ENCODE measurements at places on chromosomes 5 and 9.

GRCh38 chr5:141800617-141801016 is 77.6 kb downstream of the PCDH1 start:
- no peak for DNase-seq

DNA sequence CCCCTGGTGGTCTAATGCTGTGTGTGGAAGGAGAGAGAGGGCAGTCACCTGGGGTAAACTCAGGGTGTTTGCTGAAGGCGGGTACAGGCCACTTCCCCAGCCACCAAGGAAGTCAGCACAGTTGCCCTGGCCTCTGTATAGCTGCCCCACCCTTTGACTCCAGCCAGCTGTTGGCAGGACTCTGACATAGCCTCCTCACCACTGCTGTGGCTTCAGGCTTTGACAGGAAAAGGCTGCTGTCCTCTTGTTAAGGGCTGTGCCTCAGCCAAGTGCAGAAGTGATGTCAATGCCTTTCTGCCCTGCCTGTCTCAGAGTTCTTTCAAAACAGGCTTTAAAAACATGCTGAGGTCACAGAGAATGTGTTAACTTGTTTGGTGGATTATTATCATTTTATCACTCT is 487.2 kb upstream of the KLF4 start:
- DNase-seq = no peak

- DNase-seq = no peak
These were observed 1974.8 kb downstream of the EFNA5 start for GRCh38 chr5:105695941-105696340.

DNA sequence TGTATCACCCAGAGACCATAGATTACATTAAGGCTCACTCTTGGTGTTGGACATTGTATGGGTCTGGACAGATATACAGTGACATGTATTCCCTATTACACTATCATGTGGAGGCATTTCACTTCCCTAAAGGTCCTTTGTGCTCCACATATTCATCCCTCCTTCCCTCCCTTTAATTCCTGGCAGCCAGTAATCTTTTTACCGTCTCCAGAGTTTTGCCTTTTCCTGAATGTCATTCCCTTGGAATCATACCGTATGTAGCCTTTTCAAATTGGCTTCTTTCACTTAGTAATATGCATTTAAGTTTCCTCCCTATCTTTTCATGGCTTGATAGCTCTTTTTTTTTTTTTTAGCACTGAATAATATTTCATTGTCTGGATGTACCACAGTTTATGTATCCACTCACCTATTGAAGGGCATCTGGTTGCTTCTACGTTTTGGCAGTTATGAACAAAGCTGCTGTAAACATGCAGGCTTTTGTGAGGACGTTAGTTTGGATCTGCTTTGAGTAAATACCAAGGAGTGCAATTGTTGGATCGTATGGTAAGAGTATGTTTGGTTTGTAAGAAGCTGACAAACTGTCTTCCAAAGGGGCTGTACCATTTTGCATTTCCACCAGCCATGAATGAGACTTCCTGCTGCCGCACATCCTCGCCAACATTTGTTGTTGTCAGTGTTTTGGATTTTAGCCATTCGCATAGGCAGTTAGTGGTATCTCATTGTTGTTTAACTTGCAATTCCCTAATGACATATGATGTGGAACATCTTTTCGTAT is 122.1 kb upstream of the SMIM23 start:
- DNase-seq = no peak

GRCh38 chr5:60522292-60522905 is 177.6 kb downstream of the DEPDC1B start:
- no peak for DNase-seq

DNA sequence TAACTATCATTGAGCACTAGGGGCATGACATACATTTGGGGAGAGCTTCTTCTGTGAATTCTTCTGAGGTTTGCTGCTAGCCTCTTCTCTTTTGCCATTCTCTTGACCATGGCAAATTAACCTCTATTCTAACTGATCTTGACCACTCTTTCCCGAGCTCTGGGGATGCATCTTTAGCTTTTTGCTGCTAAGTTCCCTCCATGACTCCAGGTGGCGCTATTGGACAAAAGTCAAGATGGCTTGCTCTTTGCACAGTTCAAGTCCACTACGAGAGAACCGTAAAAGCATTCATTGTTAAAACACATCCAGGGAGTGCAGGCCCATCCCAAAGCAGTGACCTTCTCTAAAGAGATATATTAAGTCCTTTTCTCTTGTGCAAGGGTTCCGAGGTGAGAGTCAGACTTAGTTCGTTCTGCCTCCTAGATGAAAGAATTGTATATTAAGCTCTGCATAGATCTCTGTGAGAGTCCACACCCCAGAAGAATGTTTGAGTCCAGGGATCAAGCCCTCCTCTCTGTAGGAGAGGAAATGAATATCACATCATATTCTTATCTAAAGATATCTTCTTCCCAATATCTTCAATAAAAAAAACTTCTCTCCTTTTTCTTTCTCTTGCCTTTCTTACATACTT is 1152.9 kb upstream of the CDH6 start:
- peak; percentile 61 for DNase-seq

DNA sequence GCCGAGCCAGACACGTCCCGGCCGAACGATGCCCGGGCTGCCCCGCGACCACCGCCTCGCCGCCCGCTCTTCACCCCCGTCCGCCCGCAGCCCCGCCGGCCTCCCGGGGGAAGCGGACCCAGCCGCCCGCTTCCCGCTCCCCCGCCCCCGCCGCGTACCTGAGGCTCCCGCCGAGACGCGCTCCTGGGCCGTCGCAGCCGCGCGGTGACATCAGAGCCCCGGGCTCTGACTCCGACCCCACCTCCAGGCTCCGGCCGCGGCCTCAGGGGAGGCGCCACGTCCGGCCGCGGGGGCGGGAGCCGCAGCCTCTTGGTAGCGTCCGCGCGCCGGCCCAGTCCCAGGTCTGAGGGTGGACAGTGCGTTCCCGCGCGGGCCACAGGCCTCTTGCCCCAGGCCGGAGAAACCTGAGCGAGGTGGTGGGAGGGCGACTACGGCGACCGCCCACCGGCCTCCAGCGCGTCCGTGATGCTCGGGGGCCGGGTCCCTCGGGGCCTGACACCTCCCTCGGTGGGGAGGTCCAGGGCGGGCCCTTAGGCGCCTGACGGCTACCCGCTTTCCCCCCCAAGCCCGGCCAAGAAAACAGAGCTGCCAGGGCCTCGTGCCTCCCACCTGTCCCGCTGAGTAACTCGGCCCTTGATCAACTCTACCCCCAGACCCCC is at the start of gene SHROOM1:
Gene SHROOM1 (minus strand): TSS at position 212 of the 659 bp plus-strand sequence. CDS start 4,507 bp downstream, outside the sequence.
- DNase-seq = no peak

GRCh38 chr5:172633403-172633970 is 7.6 kb upstream of the NEURL1B start:
- DNase-seq = no peak

- DNase-seq = no peak
These were observed 83.0 kb downstream of the GRIA1 start for GRCh38 chr5:153573326-153574033.

- no peak for DNase-seq
These were observed 97.0 kb downstream of the HMHB1 start for GRCh38 chr5:143908959-143909358.

DNA sequence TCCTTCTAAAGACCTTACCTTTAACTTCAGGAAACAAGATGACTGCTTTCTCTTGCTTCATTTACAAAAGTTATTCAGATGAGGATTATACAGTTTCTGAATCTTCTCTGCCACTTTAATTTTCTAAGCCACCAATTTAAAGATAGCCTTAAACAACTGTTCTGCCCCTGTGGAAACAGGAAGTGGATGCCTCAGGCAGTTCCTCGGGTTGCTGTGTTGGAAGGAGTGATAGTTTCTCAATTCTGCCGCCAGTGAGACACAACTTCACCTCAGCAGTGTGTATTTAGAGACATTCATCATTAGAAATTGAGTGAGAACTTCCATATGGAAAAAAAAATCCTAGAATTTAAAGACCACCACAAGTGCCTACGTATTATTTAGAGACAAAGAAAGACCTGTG is 475.1 kb upstream of the WWC1 start:
- no peak for DNase-seq

DNA sequence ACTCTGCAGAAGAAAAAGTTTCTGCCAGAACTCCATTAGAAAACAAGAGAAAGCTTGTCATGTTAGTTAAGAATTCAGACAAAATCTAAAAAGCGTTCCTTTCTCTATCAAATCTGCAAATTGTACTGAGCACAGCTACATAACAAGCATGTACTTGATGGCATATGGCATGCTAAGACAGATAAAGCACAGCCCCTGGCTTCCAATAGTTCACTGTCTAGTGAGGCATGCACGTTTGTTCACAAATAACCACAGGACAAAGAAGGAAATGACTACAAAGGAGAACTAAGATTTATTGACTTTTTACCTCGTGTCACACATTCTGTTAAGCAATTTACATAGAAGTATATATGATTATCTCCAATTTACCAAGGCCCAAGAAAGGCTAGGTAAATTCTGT is 518.2 kb upstream of the TLE4 start:
- DNase-seq = no peak

- DNase-seq = no peak
These were observed 6.4 kb downstream of the LTC4S start for GRCh38 chr5:179800071-179800695.

DNA sequence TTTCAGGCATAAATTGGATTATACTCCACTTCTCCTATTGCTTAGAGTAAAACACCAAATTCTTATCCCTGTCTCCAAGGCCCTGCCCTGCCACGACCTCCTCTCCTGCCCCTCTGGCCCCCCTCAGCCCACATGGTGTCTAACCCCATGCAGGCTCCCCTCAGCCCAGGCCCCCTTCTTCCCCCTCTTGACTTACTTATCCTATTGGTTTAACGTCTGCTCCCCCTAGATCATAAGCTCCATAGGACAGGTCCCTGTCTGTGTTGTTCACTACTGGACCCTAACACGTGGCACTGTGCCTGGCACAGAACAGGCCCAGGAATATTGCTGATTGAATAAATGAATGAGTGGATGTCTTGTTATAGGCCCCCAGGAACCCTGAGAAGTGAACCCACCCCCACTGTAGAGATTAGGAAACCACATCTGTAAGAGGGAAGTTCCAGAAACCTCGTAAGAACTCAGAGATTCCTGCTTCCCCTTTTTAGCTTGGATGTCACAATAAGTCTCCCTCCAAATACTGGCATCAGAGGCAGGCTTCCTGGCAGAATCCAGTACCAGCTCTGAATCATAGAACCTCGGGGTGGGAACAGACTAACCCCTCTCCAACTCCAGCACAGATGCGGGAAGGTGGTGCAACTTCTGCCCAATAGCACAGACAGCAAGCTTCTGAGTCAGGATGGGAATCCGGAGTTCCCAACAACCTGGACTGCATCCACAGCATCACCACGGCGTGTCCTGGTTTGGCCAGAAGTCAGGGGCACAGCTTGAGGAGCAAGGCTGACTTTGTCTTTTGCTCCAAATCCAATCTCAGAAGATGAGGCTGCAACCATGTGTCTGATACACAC is 31.5 kb downstream of the HRH2 start:
- DNase-seq = peak; percentile 77

DNA sequence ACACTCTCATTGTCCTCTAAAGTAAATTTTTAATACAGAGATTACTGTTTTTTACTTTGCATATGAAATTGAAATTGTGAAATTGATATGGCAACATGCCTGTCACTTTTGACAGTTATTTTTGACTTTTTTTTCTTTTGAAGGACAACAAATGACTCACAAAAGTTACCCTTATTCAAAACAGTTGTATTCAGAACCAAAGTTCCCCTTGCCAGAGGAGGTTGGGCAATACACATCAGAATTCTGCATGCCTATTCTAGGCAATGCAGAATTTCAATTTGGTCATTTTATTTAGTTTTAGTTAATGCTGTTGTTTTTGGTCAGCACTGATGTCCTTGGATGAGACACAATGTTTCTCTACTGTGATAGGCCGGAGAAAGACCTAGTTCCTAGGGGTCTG is 299.1 kb upstream of the PRR16 start:
- DNase-seq = no peak

Data from HS-5 (cell line).